ENCODE measurements at places on chromosomes 6 and 20. TPM values are rescaled to one million over a fixed set of nuclear protein-coding genes. Genes with fewer than 3 reads are reported as not detected.

Gene ULBP2
- 2.4 TPM for total RNA-seq

Gene MGME1
- 13.0 TPM for total RNA-seq

Gene TRAPPC3L
- total RNA-seq: not detected

Gene AURKA
- total RNA-seq: 2.0 TPM

Gene LRFN2
- 3.6 TPM for total RNA-seq

DNA sequence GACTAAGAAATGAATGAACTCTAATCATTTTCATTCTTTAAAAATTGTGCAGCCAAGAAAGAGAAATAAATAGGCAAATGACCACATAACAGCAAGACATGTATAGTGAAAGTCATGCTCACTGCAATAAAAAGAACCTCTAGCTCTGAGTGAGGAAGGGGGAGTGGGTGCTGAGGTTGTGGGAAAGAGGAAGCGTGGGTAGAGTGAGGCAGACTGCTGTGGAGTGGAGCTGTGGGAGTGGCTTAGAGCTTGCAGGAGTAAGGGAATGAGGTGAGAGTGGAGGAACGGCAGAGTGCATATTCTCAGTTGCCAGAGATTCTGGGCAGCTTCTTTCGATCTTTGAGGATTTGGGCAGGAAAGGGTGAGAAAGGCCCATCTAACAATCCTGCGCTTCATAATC is 10.4 kb downstream of the DEFB129 start:
- DNase-seq: no peak

DNA sequence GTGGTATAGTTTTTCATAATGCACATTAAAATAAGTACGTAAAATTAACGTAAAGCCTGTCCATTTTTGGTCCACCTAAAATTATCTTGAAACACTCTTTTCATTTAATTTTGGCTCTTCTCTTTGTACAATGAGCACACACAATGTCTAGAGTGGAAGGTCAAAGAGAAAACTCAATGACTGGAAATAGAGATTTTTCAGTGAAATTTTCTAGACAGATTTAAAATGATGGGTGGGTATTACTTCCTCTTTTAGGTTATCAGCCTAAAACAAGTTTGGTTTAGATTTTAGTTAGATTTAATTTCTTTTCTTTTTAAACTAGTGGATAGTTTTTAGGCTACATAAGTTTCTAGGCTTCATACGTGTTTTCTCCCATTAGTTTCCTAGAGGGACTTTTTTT is 24.9 kb downstream of the DSE start:
- DNase-seq: no peak

DNA sequence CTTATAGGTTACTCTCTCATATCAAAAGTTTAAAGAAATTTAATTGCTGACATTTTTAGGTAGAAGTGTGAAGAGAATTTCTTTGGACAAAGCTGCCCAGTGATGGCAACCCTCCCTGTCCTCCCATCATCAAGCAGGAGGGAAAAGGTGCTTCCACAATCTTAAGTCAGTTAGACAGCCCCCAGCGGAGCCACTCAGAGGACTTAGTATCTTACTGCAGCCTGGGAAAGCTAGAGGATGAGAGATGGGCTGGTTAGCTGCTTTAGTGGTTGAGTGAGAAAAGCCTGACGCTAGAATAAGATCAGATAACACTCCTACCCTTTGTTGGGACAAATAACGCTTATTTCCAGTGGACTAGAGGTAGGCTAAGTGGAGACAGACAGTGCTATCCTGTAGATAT is 227.1 kb downstream of the RFPL4B start:
- no peak for DNase-seq

- DNase-seq: no peak
Observed at GRCh38 chr20:62011403-62011790, 54.3 kb downstream of the TAF4 start.

DNA sequence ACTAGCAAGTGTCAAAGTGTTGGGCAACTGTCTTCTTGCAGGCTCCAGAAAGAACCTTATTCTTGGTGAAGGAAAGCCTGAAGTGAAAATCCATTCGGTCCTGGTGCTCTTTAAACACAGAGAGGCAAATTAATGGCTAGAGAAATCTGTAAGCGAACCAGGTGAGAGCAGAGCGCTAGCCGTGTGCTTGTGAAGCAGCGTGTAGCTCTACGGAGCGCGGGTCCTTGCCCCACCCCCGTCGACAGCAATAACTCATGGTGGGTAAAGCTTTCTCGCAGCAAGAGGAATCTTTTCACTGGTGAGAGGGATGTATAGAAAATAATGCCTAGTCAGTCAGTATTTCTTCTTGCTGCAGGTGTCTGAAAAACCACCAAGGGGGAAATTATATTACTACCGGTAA is 37.0 kb upstream of the EMILIN3 start:
- no peak for DNase-seq

DNA sequence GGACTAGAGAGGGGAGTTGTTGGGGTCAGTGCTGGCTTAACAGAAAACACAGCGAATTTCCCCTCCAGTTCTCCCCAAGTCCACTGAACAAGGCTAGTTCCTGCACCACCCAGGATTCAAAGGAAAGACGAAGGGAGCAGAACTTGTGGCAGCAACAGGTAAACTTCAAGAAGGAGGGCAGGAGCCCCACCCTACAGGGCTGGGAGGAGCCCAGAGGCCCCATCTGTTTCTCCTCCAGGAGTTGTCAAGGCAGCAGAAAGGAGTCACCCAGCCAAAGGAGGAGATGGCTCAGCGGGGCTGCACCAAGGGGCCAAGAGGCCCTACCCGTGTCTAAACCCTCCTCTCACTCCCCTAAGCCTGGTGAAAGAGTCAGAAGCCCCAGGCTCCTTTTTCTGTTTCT is 1.7 kb downstream of the SAPCD1 start:
- DNase-seq: no peak

GRCh38 chr6:75103431-75103830 is 102.4 kb downstream of the COL12A1 start:
- no peak for DNase-seq

GRCh38 chr6:6886171-6886885 is 221.4 kb upstream of the RREB1 start:
- DNase-seq: no peak

DNA sequence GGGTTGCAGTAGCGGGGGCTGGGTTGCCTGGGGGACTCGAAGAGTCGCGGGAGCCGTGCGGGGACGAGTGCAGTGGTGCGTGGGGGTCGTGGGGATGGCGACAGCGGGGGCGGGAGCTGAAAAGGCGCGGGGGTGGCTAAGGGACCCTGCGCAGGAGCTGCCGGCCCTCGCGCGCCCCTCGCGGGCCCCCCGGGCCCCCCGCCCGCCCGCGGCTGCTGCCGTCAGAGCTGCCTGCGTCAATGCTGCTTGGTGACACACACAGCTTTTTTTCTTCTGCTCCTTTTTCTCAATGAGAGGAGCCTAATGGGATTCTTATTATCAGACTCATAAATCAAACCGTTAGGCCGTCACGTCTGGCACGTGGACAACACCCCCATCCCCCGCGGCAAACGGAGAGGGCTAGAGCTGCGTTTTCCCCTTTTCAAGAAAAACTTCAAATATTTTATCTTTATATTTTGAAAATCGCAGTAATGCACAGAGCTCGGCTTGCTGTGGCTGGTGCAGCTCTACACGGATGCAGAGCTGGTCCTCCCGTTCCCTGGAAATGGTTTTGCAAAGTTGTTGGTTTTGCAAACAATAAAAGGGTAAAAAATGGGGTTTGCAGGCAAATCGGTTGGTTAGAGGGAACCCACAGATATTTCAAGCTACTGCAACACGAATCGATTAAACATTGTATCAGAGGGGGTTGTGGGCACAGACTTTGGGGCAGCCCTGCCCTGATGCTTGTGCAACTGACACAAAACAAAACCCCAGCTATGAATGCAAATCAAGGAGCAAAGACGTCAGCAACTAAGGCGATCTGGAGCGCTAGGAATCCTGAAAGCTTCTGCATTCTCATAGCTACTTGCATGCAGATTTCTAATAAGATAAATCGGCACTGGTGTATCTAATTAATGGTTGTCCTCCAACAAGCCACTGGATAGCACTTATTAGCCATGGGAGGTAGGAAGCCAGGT is 161.4 kb downstream of the TBXT start:
- no peak for DNase-seq

DNA sequence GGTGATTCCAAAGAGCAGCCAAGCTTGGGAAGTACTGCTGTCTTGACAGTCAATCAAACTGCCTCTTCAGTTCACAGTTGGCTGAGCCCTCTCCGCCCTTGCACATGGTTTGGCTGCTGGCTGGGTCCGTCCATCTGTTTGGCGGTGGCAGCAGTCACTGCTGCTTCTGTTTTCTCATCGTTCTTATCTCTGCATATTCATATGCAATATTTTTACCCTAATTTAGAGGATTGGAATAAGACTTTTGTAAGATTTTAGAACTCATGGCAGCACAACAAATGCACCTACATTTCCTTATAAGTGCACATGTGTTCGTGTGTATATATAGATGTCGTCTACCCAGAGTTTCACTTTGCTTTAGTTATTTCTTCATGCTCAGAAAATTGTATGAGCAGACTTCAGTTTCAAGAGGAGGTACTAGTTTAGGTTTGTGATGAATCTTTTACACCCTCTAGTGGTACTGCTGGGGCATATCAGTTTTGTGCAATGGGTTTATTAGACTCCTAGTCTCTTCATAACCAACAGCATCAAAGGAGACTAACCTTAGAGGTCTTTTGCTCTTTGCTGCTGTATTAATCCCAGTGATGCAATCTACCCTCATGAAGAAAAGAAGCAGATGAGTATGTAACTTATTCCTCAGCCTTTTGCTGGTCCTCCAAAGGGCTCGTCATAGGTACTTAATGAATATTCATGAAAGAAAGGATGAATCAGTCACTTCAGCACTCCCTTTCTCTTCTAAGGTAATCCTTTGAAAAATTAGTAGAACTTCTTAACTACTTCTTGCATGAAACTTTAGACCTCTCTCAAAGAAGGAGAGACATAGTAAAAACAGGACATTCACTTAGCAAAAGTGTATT is 44.3 kb downstream of the KHDC1L start:
- DNase-seq: no peak

GRCh38 chr20:15317546-15318232 is 980.3 kb upstream of the FLRT3 start:
- no peak for DNase-seq

GRCh38 chr6:111653434-111653833 is 47.8 kb upstream of the TRAF3IP2 start:
- no peak for DNase-seq
